ENCODE measurements at places on chromosomes 3 and 15. TPM values are rescaled to one million over a fixed set of nuclear protein-coding genes. Genes with fewer than 3 reads are reported as not detected.

DNA sequence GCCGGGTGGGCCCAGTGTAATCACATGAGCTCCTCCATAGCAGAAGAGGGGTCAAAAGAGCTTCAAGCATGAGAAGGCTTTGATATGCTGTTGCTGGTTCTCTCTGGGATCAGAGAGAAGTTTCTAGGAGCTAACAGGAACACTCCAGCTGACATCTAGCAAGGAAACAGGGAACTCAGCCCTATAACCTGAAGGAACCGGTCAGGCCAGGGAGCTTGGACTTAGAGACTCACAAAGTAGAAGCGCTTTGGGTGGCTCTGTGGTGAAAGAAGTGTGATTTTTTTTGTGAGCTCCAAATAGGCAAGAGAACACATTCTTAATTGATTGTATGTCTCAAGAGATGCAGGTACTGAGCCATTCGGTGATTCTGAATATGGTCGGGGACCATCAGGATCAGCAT is 26.2 kb upstream of the EPHB1 start:
- peaks cover 20% of the 10 kb centered on the region for H3K27me3 ChIP-seq
- peaks cover 11% of the 10 kb centered on the region for H3K4me1 ChIP-seq
- no peak overlapping the region for H3K4me3 ChIP-seq
- H3K36me3 ChIP-seq: no peaks in the 10 kb centered on the region
- H3K27ac ChIP-seq: no peak overlapping the region
- DNase-seq: no peak

GRCh38 chr3:152392272-152392880 is 123.6 kb downstream of the MBNL1 start:
- H3K4me1 ChIP-seq: peaks cover 6% of the 10 kb centered on the region
- DNase-seq: no peak
- no peak overlapping the region for H3K27ac ChIP-seq
- H3K27me3 ChIP-seq: no peaks in the 10 kb centered on the region
- H3K4me3 ChIP-seq: no peak overlapping the region

DNA sequence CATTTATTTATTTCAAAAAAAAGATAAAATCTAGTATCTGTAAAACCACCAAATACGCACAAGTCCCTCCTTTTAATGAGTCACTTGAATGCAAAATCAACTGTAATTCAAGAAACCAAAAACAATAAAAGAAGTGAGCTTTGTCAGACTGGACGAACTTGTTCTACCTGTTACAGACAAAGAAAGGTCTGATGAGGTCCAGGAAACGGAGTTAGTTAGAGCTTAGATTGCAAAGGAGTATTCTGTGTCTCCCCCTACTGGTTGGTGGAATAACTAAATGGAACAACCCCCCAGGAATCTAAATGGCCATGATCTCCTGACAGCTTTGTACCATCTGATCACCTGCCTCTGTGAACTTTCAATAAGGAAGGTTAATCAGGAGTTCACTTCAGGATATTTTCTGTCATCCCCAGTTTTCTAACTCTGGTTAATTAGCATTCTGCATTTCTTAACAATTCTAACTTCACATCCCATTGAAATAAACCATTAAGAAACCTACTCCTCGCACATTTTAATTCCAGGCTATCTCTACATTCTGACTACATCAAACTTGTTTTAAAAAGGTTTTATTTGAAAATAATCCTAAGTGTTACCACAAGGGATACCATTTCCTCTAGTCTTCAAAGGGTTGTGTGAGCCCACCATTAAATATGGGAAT is 333.0 kb upstream of the SATB1 start:
- no peak for DNase-seq
- H3K27ac ChIP-seq: no peak overlapping the region

GRCh38 chr15:29788433-29789034 is 33.7 kb downstream of the TJP1 start:
- no peaks in the 10 kb centered on the region for H3K4me1 ChIP-seq
- H3K36me3 ChIP-seq: peaks cover 29% of the 10 kb centered on the region
- no peaks in the 10 kb centered on the region for H3K27me3 ChIP-seq
- no peak for DNase-seq
- no peak overlapping the region for H3K27ac ChIP-seq

- no peaks in the 10 kb centered on the region for H3K27me3 ChIP-seq
- H3K27ac ChIP-seq: no peak overlapping the region
- no peak for DNase-seq
- H3K36me3 ChIP-seq: no peaks in the 10 kb centered on the region
- H3K4me1 ChIP-seq: peaks cover 52% of the 10 kb centered on the region
Measured at GRCh38 chr3:171895291-171895690, 52.1 kb downstream of the TMEM212 start.

GRCh38 chr3:131988209-131988608 is 46.6 kb downstream of the CPNE4 start:
- H3K27ac ChIP-seq: no peak overlapping the region
- no peaks in the 10 kb centered on the region for H3K4me1 ChIP-seq
- no peak for DNase-seq
- no peak overlapping the region for H3K4me3 ChIP-seq

GRCh38 chr3:179447251-179447650 is 4.0 kb downstream of the GNB4 start:
- H3K4me1 ChIP-seq: peaks cover 10% of the 10 kb centered on the region
- H3K27me3 ChIP-seq: peaks cover 49% of the 10 kb centered on the region
- H3K36me3 ChIP-seq: no peaks in the 10 kb centered on the region
- H3K4me3 ChIP-seq: no peak overlapping the region

- no peaks in the 10 kb centered on the region for H3K27me3 ChIP-seq
- no peak overlapping the region for H3K27ac ChIP-seq
- H3K4me3 ChIP-seq: no peak overlapping the region
- DNase-seq: no peak
Measured at GRCh38 chr3:15513116-15513515, 8.4 kb downstream of the COLQ start.

GRCh38 chr3:40249168-40249567 is 60.3 kb upstream of the EIF1B start:
- DNase-seq: no peak
- H3K27ac ChIP-seq: no peak overlapping the region
- H3K4me3 ChIP-seq: no peak overlapping the region
- H3K27me3 ChIP-seq: peaks cover 7% of the 10 kb centered on the region
- peaks cover 7% of the 10 kb centered on the region for H3K4me1 ChIP-seq
- no peaks in the 10 kb centered on the region for H3K36me3 ChIP-seq

DNA sequence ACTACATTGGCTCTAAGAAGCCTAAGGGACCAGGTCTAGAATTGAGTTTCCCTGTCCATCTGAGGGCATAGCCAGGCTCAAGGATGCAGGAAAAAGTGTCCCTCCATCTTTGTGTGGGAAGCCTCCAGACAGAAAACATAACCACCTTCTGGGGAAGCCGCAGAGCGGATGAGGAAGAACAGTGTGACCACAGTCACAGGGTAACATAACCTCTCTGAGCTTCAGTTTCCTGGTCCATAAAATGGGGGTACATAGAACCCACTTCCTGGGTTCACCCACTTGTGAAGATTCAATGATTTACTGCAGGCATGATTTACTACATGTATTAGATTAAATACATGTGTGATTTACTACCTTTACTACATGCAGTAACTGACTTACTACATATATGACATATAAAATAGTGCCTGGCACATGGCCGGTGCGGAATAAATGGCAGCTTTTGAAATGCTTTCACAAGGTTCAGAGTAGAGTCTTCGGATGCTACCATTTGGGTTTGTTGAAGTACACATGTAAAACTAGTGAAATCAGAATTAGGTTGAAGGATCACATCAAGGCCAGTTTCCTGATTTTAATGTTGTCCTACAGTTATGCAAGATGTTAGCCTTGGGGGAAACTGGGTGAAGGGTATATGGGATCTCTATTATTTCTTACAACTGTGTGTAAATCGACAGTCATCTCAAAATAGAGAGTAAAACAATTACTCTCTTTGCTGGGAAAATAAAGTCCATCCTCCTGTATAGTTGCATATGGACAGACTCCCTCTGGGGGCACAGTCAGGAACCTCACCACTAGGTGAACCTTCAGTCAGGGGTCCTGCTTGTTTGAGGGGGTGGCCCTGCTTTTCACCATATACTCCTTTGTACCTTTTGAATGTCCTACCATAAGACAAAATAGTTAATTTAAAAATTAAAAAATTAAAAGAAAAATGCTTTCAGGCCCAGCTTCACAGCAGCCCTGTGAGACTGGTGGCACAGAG is 86.0 kb downstream of the SEMA5B start:
- H3K27me3 ChIP-seq: peaks cover 10% of the 10 kb centered on the region
- no peak overlapping the region for H3K27ac ChIP-seq
- no peak for DNase-seq
- H3K4me3 ChIP-seq: no peak overlapping the region

- peaks cover 17% of the 10 kb centered on the region for H3K4me1 ChIP-seq
- no peaks in the 10 kb centered on the region for H3K27me3 ChIP-seq
- DNase-seq: no peak
- no peaks in the 10 kb centered on the region for H3K36me3 ChIP-seq
- no peak overlapping the region for H3K4me3 ChIP-seq
Measured at GRCh38 chr15:38053776-38054175, 119.3 kb downstream of the TMCO5A start.

DNA sequence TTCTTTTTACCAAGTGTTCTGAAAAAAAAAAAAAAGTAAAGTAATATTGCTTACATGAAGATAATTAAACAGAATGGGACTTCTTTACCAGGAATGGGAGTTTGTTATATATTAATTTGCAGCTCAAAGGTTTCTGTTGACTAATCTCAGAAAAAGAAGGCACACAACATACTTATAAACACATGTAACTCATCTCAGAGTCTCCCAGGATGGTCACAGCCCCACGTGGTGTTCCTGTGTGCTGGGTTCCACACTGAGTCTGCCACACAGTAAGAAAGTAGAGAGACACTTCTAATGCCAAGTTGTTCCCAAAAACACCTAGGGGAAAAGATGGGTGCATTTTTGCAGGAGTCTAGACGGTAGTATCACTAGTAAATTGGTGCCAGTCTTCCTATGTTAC is 116.7 kb upstream of the ICE2 start:
- no peak for DNase-seq
- H3K27me3 ChIP-seq: no peaks in the 10 kb centered on the region
- H3K4me1 ChIP-seq: peaks cover 16% of the 10 kb centered on the region
- no peaks in the 10 kb centered on the region for H3K36me3 ChIP-seq
- no peak overlapping the region for H3K4me3 ChIP-seq
- H3K27ac ChIP-seq: no peak overlapping the region

DNA sequence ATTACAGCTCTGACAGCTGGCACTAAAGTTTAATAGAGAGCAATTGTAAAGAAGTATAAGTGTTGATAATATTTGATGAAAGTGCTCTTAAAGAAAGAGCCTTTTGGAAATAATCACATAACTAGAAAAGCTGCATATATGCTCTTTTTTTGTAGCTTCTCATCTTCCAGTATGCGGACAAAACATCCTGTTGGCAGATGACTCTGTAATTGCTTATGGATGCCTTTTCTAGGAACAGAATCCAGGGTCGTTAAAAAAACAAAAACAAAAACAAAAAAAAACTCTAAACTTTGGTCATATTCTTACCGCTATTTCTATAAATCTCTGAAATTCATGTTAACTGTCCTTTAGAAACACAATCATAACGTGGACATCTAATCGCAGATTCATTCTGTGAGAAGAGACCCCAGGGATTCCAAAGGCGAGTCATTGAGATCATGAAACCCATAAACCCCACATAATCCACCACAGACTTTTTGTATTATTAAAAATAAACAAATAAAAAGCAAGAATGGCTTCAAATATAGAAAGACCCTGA is 109.8 kb downstream of the EPHA3 start:
- DNase-seq: no peak
- H3K36me3 ChIP-seq: no peaks in the 10 kb centered on the region
- H3K4me1 ChIP-seq: no peaks in the 10 kb centered on the region
- no peak overlapping the region for H3K27ac ChIP-seq
- H3K4me3 ChIP-seq: no peak overlapping the region

DNA sequence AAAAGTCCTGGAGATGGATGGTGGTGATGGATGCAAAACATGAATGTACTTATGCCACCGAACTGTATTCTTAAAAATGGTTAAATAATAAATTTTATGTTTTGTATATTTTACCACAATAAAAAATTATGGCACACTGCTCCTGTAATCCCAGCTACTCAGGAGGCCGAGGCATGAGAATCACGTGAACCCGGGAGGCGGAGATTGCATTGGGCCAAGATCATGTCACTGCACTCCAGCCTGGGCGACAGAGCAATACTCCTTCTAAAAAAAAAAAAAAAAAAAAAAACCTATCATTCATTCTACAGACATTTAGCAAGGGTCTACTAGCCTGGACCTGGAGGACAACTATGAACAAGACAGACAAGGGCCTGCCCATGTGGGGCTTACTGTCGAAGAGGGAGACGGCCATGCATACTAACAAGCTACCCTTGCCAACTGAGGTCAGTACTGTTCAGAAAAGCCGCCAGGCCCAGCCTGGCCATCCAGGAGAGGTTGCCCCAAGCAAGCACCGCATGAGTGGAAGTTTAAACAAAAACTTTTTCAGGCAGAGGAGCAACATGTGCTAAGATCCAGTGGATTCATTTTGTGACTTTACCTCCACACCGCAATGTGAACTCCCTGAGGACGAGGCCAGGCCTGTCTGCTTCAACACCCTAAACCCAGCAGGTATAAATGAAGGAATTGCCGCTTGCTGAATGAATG is 2.8 kb upstream of the NEK4 start:
- H3K36me3 ChIP-seq: no peaks in the 10 kb centered on the region
- DNase-seq: no peak
- peaks cover 35% of the 10 kb centered on the region for H3K4me1 ChIP-seq
- no peak overlapping the region for H3K4me3 ChIP-seq
- no peak overlapping the region for H3K27ac ChIP-seq
- no peaks in the 10 kb centered on the region for H3K27me3 ChIP-seq

DNA sequence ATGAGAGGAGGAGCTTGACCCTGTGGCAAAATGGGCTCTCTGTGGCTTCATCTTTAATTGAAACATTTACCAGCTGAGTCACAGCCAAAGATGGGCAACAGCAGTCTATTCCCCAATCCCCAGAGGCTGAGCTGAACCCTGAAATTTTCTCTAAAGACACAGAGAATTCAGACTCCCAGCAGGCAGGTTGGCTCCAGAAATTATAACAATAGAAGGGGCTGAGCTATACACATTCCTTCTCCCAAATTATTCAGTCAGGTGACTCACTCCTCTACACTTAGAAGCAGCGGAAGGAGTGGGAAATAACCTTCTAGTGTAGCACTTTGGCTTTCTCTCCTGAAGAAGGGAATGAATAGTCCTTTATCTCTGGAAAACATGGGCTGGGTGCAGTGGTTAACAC is 264.3 kb upstream of the ARHGEF26 start:
- H3K4me3 ChIP-seq: no peak overlapping the region
- H3K27me3 ChIP-seq: peaks cover 16% of the 10 kb centered on the region
- DNase-seq: no peak
- H3K36me3 ChIP-seq: no peaks in the 10 kb centered on the region
- H3K4me1 ChIP-seq: peaks cover 25% of the 10 kb centered on the region
- H3K27ac ChIP-seq: no peak overlapping the region

- no peaks in the 10 kb centered on the region for H3K36me3 ChIP-seq
- DNase-seq: no peak
- H3K27ac ChIP-seq: no peak overlapping the region
- no peaks in the 10 kb centered on the region for H3K27me3 ChIP-seq
- peaks cover 4% of the 10 kb centered on the region for H3K4me1 ChIP-seq
- no peak overlapping the region for H3K4me3 ChIP-seq
Measured at GRCh38 chr3:165854696-165855095, 17.5 kb upstream of the BCHE start.

Gene RBM5
- 322 TPM for total RNA-seq

Gene GOLGA8H
- 0.34 TPM for total RNA-seq

Gene FBLN2
- 14.1 TPM for total RNA-seq

Gene KNG1
- not detected for total RNA-seq

Gene BFSP2
- not detected for total RNA-seq

Gene GALNT15
- total RNA-seq: 0.46 TPM

Gene PLA2G4D
- not detected for total RNA-seq

Data from progenitor cell of endocrine pancreas (in vitro differentiated cells).